ENCODE measurements at places on chromosomes 2 and 18.
A peak's percentile ranks its signal among the peaks of the same experiment; 100 is the strongest.

DNA sequence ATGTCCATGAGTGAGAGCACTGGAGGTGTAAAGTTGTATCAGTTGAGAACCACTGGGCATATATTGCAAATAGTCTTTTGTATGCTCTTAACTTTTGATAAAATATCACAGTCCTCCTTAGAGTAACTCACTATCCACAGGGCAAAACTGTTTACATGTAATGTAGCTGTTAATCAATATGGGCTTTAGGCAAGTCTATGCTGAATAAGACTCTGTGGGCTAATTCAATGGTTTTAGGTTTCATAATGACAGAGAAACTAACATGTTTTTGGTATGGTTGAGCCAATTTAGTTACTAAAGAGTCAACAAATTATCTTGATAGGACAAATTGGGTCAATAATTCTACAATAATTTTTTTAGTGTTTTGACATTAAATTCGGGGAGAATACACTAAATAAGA lies 1134.9 kb upstream of the FAM98A start:
- DNase-seq: no peak

DNA sequence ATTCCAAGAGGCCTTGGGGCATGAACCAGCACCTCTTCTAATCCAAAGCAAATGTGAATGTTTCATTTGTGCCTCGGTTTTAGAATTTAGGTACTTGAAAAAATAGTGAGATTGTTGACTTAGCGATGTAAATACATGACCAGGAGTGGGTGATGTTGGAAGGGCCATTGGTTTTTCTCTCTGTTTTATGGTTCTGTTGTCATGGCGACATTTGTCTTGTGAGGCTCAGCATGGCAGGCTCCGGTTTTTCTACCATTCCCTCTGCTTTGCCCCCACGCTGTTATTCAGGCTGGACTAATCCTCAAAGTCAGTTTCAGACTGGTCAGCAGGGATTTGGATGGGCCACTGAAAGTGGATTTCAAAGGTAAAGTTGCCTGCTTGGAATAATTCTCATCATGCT lies 255.4 kb downstream of the ALPK2 start:
- DNase-seq: no peak

- no peak for DNase-seq
These were observed 34.8 kb upstream of the SP5 start for GRCh38 chr2:170680172-170680941.

- DNase-seq: peak; percentile 18
These were observed 20.0 kb downstream of the GREB1 start for GRCh38 chr2:11553661-11554398.

DNA sequence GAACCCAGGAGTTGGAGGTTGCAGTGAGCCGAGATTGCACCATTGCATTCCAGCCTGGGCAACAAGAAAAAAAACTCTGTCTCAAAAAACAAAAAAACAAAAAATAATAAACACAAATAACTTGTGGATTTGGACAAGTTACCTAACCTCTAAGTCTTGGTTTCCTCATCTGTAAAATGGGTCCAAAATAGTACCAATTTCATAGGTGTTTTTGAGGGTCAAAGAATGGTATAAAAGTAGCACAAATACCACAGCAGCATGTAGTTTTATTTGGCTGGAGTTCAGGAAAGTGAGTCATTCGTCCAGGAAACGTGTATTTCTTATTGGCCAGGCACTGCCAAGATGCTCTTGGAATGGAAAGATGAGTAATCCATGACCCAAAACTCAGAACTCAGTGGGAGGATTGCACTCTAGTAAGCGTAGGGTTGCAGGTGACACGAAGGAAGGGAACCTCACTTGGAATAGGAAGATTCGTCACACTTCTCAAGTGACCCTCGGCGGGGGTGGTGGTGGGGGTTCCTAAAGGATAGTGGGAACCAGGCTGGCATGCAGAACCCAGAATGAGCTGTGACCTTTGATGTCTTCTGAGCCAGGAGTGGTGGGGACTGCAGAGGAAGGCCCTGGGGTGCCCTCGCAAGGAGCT lies 24.4 kb downstream of the GRHL1 start:
- peak; percentile 99 for DNase-seq

DNA sequence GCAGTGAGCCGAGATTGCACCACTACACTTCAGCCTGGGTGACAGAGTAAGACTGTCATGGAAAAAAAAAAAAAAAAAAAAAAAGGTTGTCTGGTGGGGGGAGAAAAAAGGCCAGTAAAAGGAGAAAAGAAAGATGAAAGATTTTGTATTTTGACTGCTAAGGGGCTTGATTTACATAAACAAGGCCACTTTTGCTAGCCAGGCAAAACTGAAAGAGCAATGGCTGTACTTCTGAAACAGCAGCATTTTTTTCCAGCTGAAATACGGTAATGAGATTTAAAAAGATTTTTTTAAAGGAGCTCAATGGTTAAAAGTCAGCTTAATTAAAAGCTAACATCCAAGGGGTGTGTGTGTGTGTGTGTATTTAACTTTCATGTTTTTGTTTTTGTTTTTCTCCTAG lies 11.3 kb upstream of the OXER1 start:
- DNase-seq: no peak

- DNase-seq: no peak
These were observed 23.5 kb downstream of the C1D start for GRCh38 chr2:68039317-68039716.

DNA sequence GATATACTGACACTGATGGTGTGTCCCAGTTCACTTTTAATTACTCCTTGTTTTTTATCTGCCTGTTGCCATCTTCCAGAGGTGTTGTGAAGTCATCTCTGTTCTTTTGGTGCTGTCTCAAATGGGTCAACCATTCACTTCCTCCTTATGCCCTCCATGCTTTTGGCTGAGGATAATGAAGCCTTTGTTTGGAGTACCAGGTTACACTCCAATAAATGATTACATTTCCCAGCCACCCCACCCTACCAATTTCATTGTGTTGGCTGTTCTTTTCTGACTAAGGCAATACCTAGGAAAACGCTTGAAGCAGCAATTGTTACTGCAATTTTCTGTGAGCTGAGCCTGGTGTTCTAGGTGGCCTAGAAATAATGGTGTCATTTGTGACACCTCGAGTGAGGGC lies 29.8 kb upstream of the ACTG2 start:
- DNase-seq: no peak

Measured in cardiac fibroblast (primary cell).